ENCODE measurements at places on chromosomes 1 and 21. TPM values are rescaled to one million over a fixed set of nuclear protein-coding genes. Genes with fewer than 3 reads are reported as not detected.

Gene SPATA21
- 0.32 TPM for polyA plus RNA-seq

Gene CDK11A
- polyA plus RNA-seq, result 41.2 TPM

Gene KMO
- polyA plus RNA-seq, result 0.34 TPM

Gene ANKRD65
- 41.6 TPM for polyA plus RNA-seq

GRCh38 chr1:109654519-109654918, 1.4 kb upstream of the GSTM4 start:
- DNase-seq, result no peak
- H3K36me3 ChIP-seq, result no peaks in the 10 kb centered on the region
- no peak overlapping the region for H3K27ac ChIP-seq
- no peak overlapping the region for H3K4me3 ChIP-seq

DNA sequence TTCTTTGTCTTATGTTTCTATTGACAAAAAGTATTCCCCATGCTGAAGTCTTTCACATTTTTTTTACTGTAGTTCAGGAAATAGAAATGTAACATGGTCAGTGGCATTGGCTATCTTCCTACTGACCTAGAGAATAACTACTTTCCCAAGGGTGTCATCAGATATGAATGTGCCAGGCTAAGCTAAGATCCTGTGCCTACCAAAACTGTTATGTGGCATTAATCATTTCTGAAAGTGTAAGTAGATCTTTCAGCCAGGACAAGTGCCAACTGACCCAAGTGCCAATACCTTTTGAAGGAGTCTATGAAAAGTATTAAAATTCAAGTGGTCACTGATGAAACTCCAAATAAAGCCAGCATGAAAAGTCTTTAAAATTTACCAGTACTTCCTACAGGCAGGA, 165.3 kb downstream of the TNFSF18 start:
- H3K4me3 ChIP-seq, result no peak overlapping the region
- no peaks in the 10 kb centered on the region for H3K36me3 ChIP-seq
- H3K27ac ChIP-seq, result no peak overlapping the region
- no peaks in the 10 kb centered on the region for H3K4me1 ChIP-seq

DNA sequence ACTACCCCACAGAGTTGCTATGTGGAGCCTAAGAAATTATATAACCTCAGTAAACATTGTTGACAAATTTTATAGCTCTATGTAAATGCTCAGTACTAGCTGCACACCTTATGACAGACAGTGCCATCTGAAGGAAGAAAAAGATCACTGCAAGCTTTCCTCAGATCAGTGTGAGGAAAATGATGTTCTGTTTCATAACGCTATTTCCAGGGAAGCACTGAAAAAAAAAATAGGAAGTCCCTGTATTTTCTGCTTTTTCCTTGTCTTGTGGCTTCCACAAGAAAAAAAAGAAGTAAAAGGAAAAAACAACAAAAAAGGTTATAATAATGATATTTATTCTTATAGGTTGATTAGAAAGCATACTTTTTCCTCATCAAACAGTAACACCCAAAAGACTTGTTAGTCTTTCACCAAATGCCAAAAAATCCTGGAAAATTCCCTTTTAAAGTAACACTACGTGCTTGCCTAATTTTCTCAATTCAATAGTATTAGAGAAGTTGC, 23.2 kb downstream of the LYST start:
- DNase-seq, result no peak
- peak overlapping the region; percentile 25 for H3K27ac ChIP-seq
- H3K4me1 ChIP-seq, result peaks cover 52% of the 10 kb centered on the region

DNA sequence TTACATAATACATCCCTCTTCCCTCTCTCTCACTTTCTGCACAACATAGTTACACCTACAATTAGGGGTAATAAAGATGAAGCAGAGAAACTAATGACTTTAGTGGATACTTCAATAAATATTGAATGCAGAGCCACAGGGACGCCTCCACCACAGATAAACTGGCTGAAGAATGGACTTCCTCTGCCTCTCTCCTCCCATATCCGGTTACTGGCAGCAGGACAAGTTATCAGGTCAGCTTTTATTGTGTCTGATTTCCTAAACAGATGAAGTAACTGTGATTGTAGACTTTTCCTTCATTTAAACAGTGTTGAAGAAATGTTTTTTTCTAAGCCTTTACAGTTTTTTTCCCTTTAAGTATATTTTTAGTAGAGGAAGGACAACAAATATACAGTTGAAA, 281.6 kb downstream of the TPR start:
- H3K36me3 ChIP-seq, result no peaks in the 10 kb centered on the region
- H3K27me3 ChIP-seq, result no peaks in the 10 kb centered on the region
- H3K27ac ChIP-seq, result no peak overlapping the region
- no peak overlapping the region for H3K4me3 ChIP-seq
- no peak for DNase-seq
- no peaks in the 10 kb centered on the region for H3K4me1 ChIP-seq

GRCh38 chr1:76082062-76082461, 7.5 kb downstream of the ST6GALNAC3 start:
- peaks cover 5% of the 10 kb centered on the region for H3K4me1 ChIP-seq
- no peaks in the 10 kb centered on the region for H3K27me3 ChIP-seq
- H3K36me3 ChIP-seq, result no peaks in the 10 kb centered on the region
- DNase-seq, result no peak
- no peak overlapping the region for H3K27ac ChIP-seq

- H3K27me3 ChIP-seq, result no peaks in the 10 kb centered on the region
- no peaks in the 10 kb centered on the region for H3K4me1 ChIP-seq
- H3K36me3 ChIP-seq, result no peaks in the 10 kb centered on the region
- DNase-seq, result no peak
- no peak overlapping the region for H3K27ac ChIP-seq
Observed at GRCh38 chr1:5935026-5935425, 57.2 kb downstream of the NPHP4 start.

DNA sequence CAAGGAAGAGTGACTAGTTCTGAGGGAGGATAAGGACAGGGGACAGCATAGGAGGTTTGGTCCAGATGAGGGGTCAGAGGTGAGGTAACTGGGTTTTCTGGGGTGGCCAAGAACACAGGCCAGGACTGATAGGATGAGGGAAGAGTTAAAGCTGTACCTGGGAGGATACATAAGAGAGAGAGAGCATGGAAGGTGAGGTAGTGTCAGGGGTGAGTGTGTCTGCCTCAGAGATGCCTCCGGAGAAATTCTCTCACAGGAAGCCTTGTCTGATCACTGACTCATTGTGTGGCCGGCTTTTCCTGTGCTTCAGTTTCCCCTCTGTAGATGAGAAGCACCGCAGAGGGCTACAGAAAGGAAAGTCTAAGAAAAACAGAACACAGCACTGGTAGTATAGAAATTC, 40.2 kb downstream of the FASLG start:
- H3K4me3 ChIP-seq, result no peak overlapping the region
- no peaks in the 10 kb centered on the region for H3K27me3 ChIP-seq
- no peaks in the 10 kb centered on the region for H3K4me1 ChIP-seq
- no peaks in the 10 kb centered on the region for H3K36me3 ChIP-seq
- no peak for DNase-seq
- H3K27ac ChIP-seq, result no peak overlapping the region

- peaks cover 19% of the 10 kb centered on the region for H3K27me3 ChIP-seq
- H3K4me1 ChIP-seq, result no peaks in the 10 kb centered on the region
- no peak overlapping the region for H3K4me3 ChIP-seq
- no peak for DNase-seq
- no peaks in the 10 kb centered on the region for H3K36me3 ChIP-seq
Observed at GRCh38 chr1:11354893-11355553, 82.0 kb downstream of the UBIAD1 start.

DNA sequence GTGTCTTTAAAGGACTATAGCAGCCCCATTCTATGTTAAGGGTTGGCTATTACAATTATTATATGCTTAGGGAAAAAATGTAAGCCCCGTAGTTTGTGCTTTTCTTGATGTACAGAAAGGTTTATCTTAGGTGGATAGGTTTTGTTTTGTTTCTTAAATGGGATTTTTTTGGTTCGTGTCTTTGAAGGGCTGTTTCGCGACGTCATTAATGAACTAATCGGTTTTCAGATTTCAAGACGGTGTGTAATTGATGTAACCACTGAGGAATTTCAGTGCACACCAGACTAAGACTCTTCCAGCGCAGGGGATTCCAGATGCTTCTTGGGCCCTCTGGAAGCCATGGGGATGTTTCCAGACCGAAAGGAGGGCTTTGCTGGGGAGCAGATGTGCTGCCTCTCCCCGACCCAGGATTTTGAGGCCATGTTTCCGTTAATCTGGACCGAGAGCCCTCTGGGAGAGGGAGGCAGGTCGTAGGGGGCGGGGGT, 4.8 kb upstream of the SIM2 start:
- DNase-seq, result no peak
- H3K4me3 ChIP-seq, result no peak overlapping the region

GRCh38 chr1:9108056-9108665, 20.7 kb downstream of the GPR157 start:
- H3K4me3 ChIP-seq, result no peak overlapping the region
- no peaks in the 10 kb centered on the region for H3K4me1 ChIP-seq
- no peaks in the 10 kb centered on the region for H3K27me3 ChIP-seq
- no peak for DNase-seq
- H3K27ac ChIP-seq, result no peak overlapping the region

Measured in left lung (tissue), 14 donors.